ENCODE measurements at places on chromosomes 3 and 15.
A peak's percentile ranks its signal among the peaks of the same experiment; 100 is the strongest.

- DNase-seq, result no peak
Observed at GRCh38 chr15:78637776-78638435, 3.1 kb downstream of the CHRNB4 start.

GRCh38 chr3:195253923-195254432, 17.0 kb downstream of the XXYLT1 start:
- peak; percentile 27 for DNase-seq

DNA sequence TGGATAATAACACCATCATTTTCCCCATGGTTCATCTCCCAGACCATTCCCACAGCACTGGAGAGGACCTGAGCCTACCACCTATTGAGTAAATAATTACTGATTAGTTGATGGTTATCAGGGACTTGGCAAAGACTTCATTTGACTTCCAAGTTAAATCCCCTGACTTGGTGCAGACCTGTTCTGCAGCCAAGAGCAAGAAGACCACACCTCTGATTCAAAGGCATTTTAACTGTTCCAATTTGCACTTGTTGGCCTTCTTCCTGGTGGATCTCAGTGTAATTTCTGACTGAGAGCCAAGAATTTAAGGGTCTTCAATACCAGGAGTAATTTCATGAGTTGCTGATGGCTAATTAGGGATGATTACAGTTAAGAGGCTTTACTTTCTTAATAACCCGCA, 24.0 kb downstream of the THSD4 start:
- DNase-seq, result no peak

DNA sequence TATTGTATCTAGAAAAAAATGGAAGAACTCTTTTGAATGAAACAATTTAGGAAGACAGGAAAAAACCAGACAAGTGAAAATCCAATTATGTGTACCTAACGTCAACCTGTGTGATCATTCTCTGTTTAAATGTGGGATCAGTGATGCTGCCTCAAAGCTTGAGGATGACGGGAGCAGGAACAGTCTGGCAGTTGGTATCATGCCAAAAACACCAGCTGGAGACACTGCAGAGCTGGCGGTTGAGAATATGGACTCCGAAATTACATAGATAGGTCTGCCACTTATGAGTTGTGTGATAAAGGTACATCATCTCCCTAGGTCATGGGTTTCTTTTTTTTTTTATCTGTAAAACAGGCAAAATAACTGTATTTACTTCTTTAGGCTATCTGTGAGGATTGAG, 480.5 kb downstream of the CNTN4 start:
- DNase-seq, result no peak

- no peak for DNase-seq
Observed at GRCh38 chr3:50138266-50139200, 16.6 kb upstream of the SEMA3F start.

DNA sequence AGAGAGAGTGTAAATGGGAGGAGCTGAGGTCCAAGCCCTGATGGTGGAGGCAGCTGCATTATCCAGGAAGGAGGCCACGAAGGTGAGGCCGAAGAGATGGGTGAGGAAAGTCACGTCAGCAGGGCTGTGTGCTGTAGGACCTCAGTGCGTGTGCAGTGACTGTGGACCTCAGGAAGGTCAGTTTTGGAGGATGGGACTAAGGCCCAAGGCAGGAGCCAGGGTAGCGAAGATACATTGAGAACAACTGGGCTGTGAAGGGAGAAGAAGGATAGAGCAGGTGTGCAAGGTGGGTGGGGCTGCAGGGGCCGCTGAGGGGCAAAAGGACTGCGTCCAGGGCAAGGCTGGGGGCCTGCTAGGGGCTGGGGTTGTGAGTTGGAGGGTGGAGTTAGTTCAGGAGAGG, 4.9 kb downstream of the KLHL40 start:
- peak; percentile 13 for DNase-seq

GRCh38 chr3:125433611-125434041, 58.5 kb upstream of the ZNF148 start:
- DNase-seq, result no peak

DNA sequence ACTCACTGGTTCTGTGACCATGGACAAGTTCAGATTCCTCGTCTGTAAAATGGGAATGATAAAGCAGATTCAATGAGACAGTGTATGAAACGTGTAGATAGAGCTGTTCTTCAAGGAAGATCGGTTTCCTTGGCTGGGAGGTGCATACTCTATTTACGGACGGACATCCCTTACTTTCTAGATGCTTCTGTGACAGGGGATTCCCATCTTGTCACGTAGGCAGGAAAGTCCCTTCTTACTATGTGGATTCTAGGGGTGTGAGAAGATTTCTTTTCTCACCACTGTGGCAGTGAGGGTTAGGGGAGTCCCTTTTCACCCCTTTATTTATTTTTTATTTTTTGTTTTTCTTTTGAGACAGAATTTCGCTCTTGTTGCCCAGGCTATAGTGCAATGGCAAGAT, 180.9 kb upstream of the TBL1XR1 start:
- no peak for DNase-seq

DNA sequence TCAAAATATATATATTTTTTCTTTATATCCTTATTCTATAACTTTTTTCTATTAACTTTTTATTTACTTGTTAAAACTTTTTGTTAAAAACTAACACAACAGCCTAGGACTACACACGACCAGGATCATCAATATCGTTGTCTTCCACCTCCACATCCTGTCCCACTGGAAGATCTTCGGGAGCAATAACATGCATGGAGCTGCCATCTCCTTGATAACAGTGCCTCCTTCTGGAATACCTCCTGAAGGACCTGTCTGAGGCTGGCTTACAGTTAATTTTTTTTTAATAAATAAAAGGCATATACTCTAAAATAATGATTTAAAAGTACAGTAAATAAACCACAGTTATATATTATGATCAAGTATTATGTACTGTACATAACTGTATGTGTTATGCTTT, 58.9 kb downstream of the SFMBT1 start:
- no peak for DNase-seq

GRCh38 chr3:188008582-188009213, 145.3 kb upstream of the LPP start:
- DNase-seq, result no peak

DNA sequence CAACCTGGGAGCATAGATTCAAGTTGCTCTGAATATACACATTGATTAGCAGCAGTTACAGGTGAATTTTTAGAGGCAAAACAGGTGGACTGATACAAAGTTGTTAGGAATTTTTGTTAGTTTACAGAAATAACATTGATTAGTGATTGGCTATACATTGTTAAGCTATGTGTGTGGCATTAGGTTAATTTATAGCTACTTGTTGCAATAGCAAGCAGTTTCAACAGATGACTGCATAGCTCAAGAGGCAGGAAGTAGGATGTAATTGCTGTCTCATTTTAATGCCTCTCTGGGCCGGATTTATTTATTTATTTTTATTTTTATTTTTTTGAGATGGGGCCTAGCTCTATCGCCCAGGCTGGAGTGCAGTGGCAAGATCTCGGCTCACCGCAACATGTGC, 99.7 kb downstream of the TCF12 start:
- DNase-seq, result no peak

GRCh38 chr3:123936400-123936799, 24.6 kb downstream of the CCDC14 start:
- DNase-seq, result no peak

- DNase-seq, result no peak
Observed at GRCh38 chr15:73585871-73586654, 47.1 kb downstream of the NPTN start.

GRCh38 chr3:173398111-173398479, 551 bp downstream of the NLGN1 start:
- DNase-seq, result no peak

DNA sequence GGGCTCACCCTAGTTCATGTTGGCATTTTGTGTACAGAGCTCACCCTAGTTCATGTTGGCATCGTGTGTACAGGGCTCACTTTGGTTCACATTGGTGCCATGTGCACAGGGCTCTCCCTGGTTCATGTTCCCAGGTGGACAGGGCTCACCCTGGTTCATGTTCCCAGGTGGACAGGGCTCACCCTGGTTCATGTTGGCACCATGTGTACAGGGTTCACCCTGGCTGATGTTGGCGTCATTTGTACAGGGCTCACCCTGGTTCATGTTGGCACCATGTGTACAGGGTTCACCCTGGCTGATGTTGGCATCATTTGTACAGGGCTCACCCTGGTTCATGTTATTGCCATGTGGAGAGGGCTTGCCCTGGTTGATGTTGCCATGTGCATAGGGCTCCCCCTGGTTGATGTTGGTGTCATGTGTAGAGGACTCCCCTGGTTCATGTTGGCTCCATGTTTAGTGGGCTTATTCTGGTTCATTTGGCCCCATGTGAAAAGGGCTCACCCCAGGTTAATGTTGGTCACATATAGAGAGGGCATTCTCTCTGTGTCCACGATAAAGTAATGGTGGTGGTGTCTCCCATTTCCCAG, 31.7 kb upstream of the NR2C2 start:
- no peak for DNase-seq

- DNase-seq, result no peak
Observed at GRCh38 chr15:78671626-78672211, 30.7 kb upstream of the CHRNB4 start.

DNA sequence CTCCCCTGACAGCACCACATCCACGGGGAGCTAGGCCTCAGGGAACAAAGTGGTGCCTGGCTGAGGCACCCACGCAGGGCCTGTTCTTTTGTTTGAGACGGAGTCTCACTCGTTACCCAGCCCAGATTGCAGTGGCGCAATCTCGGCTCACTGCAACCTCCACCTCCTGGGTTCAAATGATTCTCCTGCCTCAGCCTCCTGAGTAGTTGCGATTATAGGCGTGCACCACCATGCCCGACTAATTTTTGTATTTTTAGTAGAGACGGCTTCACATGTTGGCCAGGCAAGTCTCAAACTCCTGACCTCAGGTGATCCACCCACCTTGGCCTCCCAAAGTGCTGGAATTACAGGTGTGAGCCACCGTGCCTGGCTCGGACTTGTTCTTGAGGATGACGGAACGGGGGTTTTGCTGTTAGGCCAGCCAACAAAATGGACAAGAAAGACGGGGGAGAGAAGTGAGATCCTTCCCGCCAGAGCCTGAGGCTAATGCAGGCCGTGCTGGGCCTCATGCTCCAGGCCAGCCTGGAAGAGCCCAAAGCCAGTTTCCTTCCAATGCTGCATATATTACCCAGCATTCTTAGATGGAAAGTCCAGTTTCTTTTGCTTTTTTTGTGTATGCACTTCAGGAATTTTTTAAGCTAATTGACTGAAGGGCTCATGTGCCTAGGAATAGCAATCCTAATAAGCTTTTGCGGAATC, 28.1 kb upstream of the FURIN start:
- DNase-seq, result no peak

- no peak for DNase-seq
Observed at GRCh38 chr3:33883538-33883950, 85.1 kb downstream of the PDCD6IP start.

DNA sequence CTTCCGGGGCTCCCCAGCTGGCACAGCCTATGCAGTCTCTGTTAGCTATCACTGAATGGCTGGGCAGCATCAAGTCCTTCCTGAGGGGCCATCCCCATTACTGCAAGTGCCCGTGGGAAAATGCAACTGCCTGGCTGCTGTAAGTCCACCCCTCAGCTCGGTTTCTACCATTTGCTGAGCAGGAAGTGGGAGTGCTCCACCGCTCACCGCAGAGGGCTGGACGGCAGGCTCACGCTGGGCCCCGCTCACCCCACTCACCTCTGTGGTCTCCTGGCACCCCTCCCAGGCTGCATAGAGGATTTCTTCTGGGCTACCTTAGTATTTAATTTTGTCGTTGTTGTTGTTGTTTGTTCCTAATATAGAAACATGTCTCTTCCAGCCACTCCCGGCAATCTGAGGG, 270.2 kb downstream of the PLCL2 start:
- no peak for DNase-seq

DNA sequence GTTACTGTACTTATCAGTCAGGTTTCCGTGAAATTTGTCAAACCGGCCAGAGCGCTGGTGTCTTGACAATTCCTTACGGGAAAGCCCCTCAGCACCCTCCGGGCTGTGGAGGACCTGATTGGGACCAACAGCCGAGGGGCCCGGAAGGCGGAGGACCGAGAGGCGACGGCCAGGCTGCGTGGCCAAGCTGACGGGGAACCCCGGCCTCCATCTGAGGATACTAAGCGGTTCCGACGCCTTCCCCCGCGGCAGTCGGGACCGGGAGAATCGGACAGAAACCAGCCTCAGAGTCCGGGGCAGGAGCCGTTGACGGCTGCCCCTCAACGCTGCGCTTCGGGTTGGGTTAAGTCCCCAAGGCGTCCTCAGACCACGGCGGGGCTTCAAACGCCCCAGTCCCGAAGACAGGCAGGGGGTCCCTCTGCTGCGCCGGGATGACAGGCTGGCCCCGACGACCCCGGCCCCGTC, 499 bp downstream of the ALDH1A2 start:
- DNase-seq, result peak; percentile 37

- DNase-seq, result no peak
Observed at GRCh38 chr15:29034151-29034550, 148.4 kb downstream of the APBA2 start.

GRCh38 chr15:93043621-93044300, 45.2 kb downstream of the RGMA start:
- DNase-seq, result no peak

- DNase-seq, result no peak
Observed at GRCh38 chr15:81146466-81146865, 12.4 kb downstream of the CFAP161 start.

DNA sequence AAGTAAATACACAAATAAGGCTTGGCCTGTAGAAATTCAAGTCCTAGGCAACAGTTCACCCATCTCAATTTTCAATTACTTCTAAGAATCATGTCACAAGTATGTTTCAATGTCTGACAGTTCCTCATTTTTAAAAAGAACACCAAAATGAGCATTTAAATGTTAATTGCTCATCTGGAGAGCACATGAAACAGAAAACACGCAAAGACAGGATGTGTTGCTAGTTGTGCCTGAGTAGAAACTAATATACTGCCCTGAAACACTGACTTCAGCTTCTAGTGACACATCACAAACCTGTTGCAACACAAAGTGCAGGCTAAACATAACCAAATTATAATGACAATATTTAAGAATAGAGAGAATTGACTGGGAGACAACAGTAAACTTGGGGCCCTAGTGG, 167.3 kb upstream of the THBS1 start:
- DNase-seq, result no peak

DNA sequence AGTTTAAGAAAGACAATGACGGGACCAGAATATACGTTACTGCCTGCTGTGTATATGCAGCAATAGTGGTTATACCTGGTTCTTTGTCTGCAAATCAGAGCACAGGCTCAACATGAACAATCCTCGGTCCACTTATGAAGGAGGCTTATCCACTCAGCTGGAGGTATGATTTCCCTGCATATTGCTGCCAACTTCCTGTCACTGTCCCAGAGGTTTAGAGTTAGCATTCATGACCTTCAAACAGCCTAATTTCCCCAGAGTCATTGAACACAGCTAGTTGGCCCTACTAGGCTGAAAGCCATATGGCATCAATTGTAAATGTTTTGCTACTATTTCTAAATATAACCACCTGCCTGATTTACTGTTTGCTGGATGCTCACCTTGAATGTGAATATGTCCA, 224.9 kb upstream of the ZNF717 start:
- DNase-seq, result no peak

GRCh38 chr3:30952786-30953185, 58.3 kb upstream of the GADL1 start:
- DNase-seq, result no peak

DNA sequence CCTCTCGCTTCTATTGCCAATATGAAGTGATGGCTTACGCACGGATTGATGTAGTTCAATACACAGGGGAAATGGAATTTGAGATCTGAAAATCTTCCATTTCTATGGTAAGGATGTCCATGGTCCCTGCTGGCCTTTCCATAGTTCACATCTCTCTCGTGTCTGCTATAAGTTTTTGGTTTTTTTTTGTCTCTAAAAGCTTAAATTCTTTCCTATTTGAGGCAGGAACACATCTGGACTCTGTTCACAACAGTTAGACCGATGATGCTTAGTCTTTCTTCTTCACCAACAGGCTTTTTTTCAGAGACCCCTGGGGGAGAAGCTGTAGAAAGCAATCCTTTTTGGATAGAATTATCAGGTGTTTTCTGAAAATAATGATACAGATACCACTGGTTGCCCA, 108.1 kb downstream of the XXYLT1 start:
- no peak for DNase-seq
